DMS79 treated with DMSO at 0.1 percent for 48 hours (cell line): ENCODE measurements at places on chromosomes 11 and 22.

GRCh38 chr11:120945042-120945441, 78.9 kb upstream of the TBCEL start:
- DNase-seq: no peak

DNA sequence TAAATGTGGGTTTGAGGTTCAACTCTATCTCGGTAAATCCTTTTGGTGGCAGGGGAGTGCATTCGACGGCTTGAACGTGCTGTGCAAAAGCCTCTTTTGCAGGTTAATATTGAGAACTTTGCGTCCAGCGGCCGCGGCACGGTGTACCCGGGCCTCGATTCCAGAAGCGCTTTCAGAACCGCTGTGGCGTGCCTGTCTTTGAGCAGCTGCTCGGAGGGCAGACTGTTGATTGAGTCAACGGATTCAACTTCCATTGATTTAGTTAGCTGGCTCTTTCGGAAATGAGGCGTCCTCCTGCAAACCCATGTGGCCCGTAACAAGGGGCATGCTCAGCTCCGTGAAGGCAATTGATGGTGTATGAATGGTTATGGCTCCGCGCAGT, 1247.8 kb downstream of the BRD1 start:
- DNase-seq: no peak

- no peak for DNase-seq
Observed at GRCh38 chr11:59028105-59028504, 58.0 kb upstream of the GLYATL1B start.

GRCh38 chr11:122731500-122731913, 76.0 kb downstream of the UBASH3B start:
- DNase-seq: no peak

DNA sequence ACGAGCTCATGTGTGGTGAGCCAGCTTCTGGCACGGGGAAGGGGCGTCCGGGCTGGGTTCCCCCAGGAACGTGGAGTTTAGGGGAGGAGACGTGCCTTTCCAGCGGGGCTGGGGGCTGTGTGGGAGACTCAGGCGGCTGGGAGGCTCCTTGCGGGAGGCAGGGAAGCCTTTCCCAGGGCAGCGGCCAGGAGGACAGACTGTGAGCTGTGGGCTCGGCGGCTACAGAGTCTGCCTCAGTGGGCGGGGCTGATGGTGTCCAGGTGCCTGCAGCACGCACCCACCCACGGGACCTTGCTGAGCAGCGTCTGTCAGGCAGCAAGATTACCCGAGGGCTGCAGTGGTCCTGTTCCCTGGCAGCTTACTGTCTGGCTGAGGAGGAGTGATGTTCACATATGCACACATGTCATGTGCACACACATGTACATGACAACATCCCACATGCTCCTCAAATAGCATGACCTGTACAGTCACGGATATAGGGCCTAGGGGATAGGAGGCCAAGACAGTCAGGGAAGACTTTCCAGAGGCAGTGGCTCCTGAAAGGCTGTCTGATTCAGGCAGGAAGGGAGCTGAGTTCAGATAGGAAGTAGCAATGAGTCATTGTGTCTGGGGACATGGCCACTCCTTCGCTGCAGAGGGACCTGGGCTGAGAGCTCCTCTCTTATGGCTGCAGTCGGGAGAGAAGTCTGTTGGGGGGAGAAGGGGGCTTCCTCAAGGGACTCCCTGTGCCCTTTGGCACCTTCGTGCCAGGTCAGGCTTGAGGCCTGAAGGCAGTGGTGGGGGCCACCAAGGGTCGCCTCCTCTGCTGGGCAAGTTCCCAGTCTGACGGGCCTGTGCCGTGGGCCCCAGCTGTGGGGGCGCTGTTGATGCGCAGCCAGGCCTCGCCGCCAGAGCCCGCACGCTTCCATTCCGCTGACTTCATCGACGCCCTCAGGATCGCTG, 23.3 kb upstream of the PPP6R3 start:
- DNase-seq: no peak

DNA sequence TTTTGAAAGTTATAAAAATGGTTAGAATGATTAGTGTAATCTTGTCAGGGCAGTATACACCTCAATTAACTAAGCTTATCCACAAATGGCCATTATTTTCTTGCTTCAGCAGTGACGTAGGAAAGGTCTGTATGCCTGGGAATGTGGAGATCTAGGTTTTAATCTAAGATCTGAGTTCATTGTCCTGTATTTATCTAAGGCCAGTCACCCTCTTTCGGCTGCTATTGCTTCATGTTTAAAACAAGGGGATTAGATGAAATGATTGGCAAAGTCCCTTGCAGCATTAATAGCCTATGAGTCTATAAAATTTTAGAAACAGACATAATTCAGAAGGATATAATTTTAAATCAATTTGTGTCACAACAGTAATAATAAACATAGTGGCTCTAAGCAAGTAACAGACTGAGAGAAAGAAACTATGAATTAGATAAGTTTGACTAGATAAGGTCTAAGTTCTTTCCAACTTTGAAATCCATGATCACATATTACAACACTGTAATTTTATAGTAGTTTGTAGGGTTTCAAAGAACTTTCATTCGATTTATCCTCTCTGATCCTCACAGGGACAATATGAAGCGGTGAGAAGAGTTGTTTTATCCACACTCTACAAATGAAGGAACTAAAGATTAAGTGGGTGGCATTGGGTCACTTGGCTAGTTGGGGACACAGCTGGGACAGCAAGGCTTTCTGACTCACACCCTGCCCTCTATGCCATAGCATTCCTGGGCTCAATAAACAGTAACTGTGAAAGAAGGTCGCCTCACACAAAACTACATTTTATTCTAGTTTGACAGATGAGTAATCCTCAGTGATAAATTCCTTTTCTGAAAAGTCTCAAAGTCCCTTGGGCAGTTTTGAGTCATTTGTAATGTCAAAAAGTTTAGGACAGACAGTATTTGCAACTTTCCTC, 60.6 kb upstream of the RDX start:
- DNase-seq: no peak

DNA sequence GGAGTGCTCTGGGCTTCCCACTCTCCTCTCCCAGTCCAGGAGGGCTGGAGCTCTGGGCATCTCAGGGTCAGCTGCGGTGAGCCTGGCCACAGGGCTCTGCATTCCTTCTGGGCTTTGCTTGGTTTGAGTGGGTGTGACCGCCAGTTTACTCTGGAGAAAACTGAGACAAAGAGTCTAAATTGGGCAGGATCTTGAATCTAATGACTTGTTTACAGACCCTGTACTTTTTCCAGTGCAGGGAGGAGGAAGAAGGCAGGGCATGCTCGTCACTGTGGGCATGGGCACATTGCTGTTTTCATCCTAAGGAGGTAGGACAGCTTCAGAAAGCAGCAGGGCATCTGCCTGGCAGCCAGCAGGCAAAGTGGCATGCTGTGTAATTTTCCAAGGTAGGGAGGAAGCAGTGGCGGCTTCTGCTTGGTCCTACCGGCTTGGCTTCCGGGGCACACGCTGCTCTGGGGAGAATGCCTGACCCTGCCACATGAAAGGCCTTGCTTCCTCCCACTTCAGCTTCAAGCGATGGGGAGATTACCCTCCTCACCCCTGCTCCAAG, 22.9 kb downstream of the FLI1 start:
- DNase-seq: no peak

GRCh38 chr11:12070446-12071267, 39.7 kb upstream of the MICAL2 start:
- DNase-seq: no peak

GRCh38 chr11:101996111-101996510, 51.1 kb upstream of the CFAP300 start:
- DNase-seq: no peak

DNA sequence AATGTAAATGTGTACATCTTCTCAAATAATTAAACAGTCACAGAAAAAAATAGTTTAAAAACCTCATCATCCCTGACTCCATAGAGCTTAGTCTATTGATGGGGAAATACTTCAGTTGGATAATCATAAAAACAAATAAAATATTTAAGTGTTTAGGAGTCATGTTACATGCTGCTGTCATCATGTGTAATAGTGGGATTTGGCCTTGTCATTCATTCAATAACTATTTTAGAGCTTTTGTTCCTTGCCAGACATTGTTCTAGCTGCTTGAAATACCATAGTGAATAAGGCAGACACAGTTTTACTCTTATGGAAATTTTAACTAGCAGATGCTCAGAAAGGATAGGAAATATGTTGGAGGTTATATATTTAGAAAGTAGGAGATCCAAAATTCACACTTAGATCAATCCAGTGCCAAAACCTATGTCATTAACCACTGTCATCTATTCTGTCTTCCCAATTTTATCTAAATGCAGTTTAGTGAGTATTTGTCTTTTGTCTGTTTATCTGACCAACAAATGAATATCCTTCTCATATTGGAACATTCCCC, 324.7 kb downstream of the CASP12 start:
- no peak for DNase-seq

DNA sequence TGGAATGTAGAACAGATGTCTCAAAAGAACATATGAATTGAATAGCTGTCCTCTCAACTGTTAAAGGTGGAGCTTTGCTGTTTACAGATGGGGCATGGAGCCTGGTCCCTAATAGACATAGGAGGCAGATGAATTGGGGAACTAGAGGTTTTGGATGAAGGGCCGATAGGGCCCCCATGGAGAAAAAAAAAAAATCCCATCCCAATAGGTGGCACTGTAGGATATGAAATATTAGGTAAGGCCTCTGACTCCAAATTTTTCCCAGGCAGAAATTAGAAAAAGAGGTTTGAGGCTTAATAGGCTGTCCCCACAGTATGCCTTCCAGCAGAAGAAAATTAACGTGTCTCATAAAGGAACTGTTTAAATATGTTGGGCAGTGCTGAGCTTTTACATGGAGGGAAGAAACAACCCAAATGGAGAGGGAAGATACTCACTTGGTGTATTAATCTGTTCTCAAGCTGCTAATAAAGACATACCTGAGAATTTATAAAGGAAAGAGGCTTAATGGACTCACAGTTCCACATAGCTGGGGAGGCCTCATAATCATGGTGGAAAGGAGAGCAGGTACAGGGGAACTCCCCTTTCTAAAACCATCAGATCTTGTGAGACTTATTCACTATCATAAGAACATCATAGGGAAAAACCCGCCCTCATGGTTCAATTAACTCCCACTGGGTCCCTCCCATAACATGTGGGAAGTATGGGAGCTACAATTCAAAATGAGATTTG, 30.1 kb upstream of the TMEM45B start:
- peak; percentile 24 for DNase-seq

- peak; percentile 44 for DNase-seq
Observed at GRCh38 chr11:94897330-94897768, 76.0 kb downstream of the CWC15 start.

DNA sequence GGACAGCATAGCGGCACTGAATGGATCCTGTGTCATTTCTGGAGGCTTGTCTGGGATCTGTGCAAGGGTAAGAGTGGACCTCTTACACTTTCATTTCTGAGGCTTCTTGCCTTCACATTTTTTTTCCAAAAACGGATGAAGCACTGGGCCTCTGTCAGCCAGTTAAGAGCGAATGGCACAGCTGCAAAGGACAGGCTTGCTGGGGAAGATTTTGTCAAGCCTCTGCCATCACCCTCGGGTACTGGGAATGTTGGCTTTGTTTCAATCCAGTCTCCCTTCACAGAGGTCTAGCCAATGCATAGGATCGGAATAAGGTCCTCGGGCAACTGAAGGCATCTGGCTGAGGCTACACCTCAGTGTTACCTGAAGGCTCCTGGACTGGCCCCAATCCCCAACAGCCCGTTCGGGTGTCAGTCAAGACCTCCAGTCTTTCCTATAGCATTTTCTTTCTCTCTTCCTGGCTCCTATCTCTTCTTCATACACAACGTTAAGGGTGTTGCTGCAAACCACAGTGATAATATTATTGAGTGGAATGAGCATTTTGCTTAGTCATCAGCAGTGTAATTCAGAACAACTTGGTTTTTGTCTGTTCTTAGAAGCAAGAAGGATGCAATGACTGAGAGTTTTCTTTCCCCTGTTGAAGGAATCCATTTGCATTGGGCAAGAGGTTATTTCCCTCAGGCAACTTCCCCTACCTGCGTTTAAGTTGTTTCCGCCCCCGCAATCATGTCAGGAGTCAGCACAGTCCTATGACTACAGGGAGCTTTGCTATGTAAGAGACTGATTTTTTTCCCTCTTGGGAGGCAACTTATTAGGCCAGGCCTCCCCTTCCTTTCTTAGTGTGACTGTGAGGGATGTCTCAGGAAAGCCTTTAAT, 22.8 kb downstream of the NPAT start:
- no peak for DNase-seq

GRCh38 chr11:75733431-75734107, 15.9 kb downstream of the MOGAT2 start:
- peak; percentile 88 for DNase-seq

DNA sequence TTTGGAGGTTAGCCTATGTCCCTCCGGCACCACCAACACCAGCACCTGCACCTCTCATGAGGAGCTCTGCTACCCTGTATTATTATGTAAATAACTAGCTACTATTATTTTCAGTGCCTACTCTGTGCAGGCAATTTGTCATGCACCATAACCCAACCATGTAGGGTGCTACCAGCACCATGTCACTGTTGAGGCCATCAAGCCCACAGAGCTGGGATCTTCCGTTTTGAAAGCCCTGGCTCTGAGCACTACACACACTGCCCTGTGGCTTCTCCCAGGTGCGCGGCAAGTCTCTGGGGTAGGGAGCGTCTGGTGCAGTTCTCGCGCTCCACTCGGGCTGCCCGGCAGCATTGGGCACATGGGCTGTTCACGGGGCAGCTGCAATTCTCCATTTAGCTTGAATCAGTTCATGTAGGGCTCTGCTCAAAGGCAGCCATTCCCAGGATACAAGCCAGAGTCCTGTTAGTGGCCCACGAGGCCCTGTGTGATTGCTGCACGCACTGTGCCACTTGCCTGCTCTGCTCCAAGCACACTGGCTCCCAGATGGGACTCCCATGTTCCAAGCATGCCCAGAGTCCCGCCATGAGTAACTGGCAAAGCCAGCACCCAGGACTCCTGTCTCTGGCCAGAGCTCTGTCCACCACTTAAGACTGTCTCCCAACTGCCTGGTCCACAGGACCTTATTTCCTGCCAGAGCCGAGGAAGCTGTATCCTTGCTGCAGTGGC, 42.5 kb upstream of the CDON start:
- DNase-seq: no peak

DNA sequence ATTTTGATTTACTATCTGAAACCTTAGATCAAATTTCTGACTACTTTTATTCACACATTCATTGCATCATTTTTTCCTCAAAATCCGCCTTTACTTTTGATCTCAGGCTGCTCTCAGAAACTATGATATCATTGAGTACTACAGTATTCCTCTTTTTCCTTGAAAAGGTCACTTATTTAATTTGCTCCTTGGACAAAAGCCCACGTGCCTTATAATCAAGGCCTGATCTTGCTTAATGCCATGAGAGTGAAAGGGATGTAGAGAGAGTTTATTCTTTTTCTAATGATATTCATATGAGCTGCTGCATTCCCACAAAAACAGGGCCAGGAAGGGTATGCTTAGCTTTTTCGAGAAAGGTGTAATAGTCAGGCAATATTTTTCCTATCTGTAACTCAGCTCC, 327.0 kb downstream of the ETS1 start:
- no peak for DNase-seq

DNA sequence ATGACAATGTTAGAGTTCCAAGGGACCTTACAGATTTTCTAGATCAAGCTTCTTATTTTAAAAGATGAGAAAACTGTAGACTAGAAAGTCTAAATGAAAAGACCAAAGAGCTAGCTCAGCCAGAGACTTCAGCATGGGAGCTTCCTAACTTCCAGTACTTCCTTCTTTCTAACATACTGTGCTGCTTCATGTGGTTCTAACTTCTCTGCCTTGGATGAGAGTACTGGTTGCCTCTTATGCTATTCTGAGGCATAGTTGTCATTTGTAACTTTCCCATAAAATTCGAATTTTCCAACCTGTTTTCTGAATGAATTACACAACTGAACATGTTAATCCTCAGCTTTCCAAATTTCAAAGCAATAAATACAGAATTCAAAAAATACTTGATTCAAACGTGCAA, 1.8 kb downstream of the MTMR2 start:
- DNase-seq: no peak

- no peak for DNase-seq
Observed at GRCh38 chr11:12083380-12083779, 27.0 kb upstream of the MICAL2 start.
